ENCODE measurements at places on chromosomes 13 and 19.

- no peak for DNase-seq
These were observed 13.3 kb downstream of the CD70 start for GRCh38 chr19:6577476-6578125.

- no peak for DNase-seq
These were observed 39.3 kb upstream of the RGCC start for GRCh38 chr13:41418027-41418426.

DNA sequence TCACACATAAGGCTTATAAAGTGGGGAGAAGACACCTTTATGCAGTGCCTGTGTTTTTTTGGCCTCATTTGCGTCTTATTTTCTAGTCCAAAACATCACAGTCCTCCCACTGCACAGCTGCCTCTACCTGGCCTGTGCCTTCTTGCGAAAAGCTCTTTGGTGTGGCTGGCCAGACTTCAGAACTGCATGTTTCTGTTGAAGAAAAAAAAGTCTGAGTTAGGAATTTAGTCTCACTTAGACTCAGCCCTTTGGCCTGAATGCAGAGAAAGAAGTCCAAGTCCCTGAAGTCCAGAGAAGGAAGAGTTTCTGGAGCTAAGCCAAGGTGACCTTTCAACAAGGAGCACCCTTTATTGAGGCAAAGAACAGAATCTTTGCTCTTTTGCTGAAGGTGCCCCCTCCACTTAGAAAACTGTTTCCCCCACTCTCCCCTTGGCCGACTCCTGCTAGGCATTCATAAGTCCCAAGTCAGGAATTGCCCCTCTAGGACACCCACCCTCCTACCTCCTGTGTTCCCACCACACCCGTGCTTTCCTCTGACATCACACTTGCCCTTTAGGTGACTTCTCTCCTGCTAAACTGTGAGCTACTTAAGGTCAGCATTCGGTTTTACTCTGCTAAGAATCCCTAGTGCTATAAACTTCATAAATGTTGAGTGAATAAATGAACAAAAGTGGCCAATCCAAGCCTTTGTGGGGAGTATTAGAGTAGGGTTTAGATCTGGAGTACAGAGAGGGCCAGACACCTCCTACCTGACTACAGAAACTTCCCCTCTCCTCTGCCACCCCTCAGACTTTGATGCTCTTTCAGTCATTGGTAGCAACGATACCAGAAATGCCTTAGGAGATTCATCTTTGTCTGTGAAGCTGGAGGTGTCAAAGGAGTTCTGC lies 226.8 kb downstream of the LACC1 start:
- DNase-seq, result no peak

GRCh38 chr19:18961767-18962620 lies 21.0 kb upstream of the HOMER3 start:
- DNase-seq, result no peak

GRCh38 chr13:94978516-94978915 lies 266.2 kb upstream of the SOX21 start:
- no peak for DNase-seq

DNA sequence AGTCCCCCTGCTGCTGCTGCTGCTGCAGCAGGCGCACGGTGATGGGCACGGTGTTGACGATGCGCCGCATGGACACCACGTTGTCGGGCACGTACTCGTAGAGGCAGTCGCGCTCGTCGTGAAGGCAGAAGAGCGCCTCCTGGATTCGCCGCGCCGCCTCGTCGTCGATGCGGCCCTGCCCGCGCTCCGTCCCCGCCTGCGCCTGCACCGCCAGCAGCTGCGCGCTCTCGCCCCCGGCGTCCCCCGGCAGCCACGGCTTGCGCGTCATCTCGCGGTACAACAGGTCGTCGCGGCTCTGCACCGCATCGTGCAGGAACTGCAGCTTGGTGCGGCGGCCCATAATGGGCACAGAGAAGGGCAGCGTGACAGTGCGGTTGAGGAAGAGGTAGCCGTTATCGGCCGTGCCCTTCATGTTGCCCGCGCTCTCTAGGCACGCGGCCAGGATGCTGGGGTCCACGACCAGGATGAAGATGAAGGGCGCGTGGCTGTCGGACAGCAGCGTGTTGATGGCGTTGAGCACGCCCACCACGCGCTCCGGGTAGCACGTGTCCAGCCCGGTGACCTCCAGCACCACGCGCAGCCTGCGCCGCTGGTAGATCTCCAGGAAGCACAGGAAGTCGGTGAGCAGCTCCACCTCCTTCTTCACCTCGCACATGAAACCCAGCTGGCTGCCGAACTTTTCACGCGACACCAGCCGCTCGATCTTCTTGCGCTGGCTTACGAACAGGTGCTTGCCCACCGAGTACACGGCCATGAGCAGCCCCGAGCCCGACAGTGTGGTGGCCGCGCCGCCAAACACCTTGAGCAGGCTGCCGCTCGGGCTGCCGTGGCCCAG lies 8.1 kb downstream of the NKPD1 start:
- peak; percentile 47 for DNase-seq

DNA sequence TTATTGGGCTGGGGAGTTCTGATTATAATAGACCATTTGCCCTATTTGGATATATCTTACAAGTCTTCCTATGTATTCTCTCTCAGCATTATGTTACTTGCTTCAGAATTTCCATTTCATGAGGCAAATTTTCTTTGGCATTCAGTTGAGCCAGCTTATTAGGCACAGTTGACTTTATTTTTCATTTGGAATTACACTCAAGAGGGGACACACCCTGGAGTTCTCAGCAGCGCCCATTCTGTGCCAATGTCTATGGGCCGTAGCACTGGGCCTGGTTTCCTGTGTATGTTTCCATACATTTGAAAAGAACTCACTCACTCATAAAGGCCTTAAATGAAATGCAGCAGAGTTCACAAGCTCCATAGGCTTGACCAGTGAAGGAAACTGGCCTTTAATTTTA lies 138.5 kb downstream of the KLF12 start:
- no peak for DNase-seq

DNA sequence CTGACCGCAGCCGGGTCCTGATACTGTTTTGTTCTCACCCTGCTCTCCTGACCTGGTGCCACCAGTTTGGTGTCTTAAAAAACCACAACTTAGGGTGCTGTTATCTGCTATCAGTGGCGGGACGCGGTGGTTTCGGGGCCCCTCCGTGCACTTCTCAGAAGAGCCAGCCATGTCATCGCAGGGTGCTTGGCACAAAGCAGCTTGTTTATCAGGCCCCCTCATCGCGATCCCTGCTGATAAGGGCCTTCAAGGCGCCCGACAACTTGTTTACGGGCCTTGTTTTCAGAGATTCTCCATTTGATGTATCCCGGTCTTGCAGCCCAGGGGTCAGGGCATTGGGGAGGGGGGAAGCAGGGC lies 58.1 kb upstream of the KLF2 start:
- no peak for DNase-seq

DNA sequence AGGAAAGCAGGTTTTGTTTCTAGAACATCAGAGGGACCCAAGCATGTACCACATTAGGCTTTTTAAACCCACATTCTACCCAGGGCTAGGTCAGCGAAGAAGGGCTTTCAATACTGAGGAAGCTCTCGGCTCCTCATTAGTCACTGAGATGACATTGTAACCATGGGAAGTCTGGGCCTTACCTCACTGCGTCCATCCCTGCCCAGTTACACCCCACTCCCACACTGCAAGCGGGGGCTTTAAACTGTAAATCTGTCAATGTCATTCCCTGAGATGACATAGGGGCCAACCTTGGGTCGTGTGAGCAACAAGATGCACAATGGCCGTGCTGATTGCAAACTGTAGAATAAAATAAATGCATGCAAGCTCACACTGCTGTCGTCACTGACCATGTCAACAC lies 21.7 kb upstream of the TFDP1 start:
- no peak for DNase-seq

- DNase-seq, result peak; percentile 80
These were observed 36.3 kb upstream of the TFDP1 start for GRCh38 chr13:113548171-113548641.

DNA sequence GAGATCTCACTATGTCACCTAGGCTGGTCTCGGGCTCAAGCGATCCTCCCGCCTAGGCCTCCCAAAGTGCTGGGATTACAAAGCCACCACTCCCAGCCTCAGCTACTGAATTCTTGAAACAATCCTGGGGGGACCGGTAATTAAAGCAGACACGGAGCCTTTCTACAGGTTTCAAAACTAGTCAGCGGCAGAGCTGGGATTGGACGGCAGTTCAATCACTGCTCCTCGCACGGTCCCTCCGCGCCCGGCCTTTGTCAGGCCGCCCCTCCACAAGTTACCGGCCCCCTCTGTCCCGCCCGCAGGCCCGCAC lies 229 bp downstream of the BORCS8 start:
- no peak for DNase-seq

DNA sequence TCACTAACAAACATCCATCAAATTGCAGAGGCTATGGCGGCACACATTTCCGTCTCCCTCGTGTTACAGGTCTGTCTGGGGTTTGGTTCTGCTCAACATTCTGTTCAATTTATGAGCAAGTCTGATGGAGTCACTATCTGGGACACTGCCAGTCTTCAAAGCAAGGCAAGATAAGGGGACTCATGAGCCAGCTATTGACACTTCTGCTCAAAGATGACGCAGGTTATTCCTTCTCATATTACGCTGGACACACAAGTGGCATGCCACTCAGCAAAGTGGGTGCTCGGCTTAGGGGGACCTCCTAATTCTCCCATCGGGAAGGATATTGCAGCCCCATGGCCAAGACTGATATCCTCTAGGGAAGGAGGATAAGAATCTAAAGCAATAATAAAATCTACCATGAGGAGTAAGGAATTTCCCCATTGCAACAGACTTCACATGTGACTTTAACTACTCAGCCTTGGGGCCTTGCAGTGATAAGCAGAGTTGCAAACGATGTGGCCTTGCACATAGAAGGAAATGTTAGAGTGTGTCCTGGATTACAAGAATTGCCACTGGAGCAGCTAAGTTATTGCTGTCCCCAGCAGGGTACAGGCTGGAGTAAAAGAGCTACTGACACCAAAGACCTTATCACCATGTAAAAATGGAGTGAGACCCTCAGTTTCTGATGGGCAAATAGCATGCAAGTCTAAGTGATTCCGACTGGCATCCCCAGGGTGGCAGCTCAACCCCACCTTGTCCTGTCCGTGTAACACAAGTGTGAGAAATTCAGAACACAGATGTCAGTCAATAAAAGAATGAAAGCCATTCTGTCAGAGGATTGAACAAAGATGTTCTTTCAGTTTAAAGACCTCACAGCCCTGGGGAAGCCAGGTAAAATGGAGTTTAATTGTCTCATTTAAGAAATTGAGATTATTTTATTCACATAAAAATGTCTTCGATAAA lies 306.1 kb downstream of the IRS2 start:
- no peak for DNase-seq

GRCh38 chr19:5961969-5962945 lies 15.7 kb downstream of the RANBP3 start:
- DNase-seq, result peak; percentile 80

GRCh38 chr13:86741762-86742285 lies 929.3 kb upstream of the SLITRK5 start:
- no peak for DNase-seq

- DNase-seq, result peak; percentile 4
These were observed 57.1 kb downstream of the ALOX5AP start for GRCh38 chr13:30792285-30793000.

DNA sequence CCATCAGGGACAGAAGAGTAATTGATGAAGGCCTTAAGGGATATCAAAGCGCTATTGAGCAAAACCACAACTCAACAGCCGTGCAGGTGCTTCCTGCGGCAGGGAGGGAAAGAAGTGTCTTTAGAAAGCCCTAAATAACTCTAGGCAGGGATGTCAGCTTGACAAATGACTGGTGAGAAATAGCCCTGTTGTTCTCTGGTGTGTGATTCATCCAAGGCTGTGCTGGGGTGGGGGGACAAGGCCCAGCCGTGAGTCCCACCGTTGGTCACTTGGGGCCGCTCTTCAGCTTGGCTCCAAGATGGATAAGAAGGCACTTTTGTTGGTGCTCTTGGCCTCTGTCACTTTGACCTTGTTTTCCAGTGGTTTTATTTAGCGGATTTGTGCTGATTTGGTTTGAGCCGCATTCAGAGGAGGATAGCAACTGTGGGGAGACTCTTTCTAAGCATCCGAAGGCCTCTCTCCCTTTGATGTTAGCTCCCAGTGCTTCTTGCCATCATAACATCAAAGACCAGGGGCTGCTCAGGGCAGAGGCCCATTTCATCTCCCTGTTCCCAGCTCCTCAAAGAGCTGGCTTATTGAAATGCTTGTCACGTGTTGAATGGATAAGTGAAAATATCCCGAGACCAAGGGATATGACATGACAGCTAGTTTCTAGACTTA lies 130.3 kb upstream of the SERP2 start:
- DNase-seq, result no peak

GRCh38 chr13:36357692-36358091 lies 11.5 kb upstream of the SPART start:
- no peak for DNase-seq

- no peak for DNase-seq
These were observed 42.3 kb downstream of the GJA3 start for GRCh38 chr13:20118268-20119140.

- DNase-seq, result no peak
These were observed 175.6 kb upstream of the SLITRK6 start for GRCh38 chr13:85974608-85975366.

- DNase-seq, result no peak
These were observed 12.2 kb downstream of the GTF2F2 start for GRCh38 chr13:45132369-45133064.

GRCh38 chr19:799076-799881 lies 2.0 kb downstream of the PTBP1 start:
- DNase-seq, result peak; percentile 25

- no peak for DNase-seq
These were observed 1389.0 kb downstream of the PCDH9 start for GRCh38 chr13:65841156-65841555.

DNA sequence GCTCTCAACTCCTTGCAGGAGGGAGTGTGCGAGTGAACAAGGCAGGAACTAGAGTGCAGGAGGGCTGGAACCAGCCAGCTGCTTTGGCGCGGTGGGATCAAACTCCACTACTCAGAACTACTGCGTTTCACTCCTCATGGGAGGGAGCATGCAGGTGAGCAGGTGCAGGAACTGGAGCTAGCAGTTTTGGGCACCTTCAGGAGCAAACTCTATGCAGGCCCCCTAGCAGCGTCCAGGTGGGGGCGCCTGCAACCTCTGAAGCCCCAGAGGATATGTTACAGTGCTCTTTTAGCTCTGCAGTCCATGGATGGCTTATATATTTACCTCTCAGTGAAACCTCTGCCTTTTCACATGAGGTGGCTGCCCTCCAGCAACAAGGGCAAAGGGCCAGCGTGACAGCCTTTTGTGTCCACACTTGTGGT lies 1303.4 kb downstream of the PCDH9 start:
- no peak for DNase-seq

Measured in DMS79 (cell line).